ENCODE measurements at places on chromosomes 13 and 19.

GRCh38 chr13:75946536-75947284 is 310.6 kb downstream of the LMO7 start:
- no peak for DNase-seq

DNA sequence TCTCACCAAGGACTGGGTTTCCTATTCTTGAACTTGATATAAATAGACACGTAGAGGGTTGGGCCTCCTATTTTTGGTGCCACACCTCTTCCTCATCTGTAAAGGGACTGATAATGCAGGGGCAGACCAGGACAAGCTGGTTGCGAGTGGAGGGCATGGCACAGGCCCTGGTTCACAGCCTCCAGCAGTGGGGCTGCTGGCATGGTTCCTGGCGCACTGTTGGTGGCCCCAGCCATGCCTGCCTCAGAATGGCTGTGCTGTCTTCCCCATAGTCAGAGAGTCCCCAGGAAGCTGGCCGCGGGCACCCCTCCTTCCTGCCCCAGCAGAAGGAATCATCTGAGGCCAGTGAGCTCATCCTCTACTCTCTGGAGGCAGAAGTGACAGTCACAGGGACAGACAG is 10.5 kb upstream of the OVOL3 start:
- DNase-seq, result no peak

DNA sequence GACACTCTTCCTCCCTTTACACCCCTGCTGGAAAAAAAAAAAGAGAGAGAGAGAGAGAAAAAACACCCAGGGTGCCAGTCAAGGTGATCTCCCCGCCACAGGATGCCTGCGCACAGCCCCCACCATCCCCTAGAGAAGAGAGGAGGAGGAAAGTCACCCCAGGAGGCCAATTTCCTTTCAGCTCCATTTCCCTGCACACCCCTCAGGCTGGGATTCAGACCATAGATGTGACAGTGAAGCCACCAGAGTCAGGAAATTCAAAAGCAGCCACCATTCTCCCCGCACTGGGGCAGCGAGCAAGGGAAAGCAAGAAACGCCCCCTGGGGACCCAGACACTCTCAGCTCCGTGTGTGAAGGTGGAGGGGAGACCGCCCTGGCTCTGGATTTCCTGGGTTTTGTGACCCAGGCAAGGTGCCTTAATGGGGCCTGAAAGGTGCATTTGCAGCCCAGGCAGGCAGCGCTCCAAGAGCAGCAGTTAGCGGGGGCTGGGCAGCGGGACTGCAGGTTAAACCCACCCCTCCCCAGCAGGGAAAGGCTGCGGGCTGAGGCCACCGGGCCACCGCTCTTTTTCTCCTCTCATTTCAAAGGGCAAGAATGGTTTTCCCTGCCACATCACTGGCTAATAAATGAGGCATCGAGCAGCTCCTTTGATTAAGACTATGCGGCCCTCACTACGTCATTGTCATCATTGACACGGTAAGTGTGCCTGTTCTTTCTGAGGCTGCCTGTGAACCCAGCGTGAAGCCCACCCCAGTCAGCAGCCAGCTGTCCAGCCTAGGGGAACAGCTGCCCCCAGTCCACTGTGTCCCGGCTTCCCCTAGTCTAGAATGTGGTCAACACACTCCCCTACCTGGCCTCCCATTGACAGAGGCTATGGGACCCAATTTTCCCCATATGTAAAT is 83.8 kb upstream of the TM9SF2 start:
- DNase-seq, result no peak

DNA sequence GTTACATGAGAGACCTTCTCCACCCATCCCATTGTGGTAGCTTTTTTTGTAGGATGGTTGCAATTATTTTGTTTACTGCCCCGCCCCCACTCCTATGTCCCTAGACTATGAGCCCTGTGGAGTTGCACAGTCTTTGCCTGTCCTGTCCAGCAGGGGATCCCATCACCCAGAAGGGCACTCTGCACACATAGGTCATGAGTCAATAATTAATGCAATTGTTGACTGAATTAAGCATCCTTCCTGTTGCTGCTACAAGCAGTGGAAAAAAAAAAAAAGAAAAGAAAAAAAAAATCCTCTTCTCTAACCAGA is 14.2 kb downstream of the C19orf81 start:
- no peak for DNase-seq

GRCh38 chr19:55091126-55091910 is 15.6 kb downstream of the EPS8L1 start:
- DNase-seq, result no peak

DNA sequence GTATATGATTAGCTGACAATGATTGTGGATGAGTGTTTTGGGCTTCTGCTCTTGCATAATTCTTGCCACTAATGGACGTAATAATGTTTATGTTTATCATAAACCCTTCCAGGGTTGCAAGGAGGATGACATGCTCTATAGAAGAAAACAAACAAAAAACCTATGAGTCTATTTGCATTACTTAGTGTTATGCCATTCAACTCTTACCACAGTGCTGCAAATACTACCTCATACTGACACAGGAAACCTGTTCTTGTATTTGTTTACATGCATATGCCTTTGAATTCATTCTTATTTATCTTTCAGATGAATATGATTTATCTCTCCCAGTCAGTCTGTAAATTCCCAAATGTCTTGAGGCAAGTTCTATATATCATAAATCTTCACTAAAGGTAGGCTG is 39.6 kb upstream of the FREM2 start:
- DNase-seq, result no peak

DNA sequence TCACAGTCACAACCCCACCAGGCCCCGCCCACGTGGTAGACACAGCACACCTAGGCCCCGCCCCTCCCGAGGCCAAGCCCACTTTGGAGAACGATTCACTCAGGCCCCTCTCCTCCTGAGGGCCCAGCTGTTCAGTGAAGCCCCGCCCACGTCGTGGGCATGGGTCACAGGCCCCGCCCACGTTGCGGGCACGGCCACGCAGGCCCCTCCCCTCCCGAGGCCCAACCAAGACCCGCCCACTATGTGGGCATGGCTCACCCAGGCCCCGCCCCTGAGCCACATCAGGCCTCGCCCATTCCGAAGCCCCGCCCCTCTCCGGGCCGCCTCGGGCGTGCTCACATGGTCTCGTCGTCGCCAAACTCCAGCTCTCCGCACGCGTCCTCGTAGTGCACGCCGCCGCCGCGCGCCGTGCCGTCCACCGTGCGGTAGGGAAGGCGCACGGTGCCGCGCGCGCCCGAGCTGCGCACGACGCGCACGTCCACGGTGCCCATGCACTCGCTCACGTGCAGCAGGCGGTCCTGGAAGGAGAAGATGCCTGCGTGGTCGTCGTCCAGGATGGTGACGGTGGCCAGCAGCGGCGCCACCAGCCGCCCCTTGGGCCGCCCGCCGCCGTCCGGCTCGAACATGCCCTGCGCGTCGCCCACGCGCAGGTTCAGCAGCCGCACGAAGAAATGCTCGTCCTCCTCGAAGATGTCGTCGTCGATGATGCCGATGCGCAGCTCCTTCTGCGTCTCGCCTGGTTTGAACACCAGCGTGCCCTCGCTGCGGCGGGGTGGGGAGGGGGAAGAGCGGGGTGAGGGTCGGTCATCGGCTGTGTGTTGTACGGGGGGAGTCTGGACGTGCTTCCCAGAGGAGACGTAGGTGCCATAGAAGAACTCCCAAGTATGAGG is 24.0 kb downstream of the SLC8A2 start:
- no peak for DNase-seq

DNA sequence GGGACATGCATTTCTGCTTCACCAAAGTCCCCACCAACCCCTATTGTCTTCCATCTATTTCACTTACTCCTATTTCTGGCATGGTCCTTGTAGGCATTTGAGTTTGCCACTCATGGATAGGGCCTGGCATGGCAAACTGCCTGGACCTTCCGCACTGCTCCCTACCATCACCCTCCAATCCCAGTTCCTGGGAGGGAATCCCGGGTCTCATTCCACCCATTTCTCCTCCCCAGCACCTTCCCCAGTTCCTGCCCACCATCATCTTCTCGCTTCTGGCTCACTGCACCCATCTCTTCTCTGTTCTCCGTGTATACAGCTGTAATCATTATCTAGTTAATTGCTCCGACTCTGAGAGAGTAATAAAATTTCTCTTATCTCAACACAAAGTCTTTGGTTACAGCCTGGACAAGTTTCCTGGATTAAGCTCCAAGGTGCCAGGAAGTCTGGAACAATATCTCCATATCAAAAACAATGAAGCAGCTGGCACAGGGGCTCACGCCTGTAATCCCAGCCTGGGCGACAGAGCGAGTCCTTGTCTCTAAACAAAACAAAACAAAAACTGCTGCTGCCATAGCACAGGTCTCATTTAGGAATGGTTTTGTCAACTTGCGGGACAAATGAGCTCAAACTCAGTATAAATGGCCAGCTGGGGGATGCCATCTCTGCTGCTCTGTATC is 17.0 kb upstream of the COX7A1 start:
- no peak for DNase-seq

GRCh38 chr19:13299838-13300237 is 149.6 kb downstream of the IER2 start:
- DNase-seq, result no peak

DNA sequence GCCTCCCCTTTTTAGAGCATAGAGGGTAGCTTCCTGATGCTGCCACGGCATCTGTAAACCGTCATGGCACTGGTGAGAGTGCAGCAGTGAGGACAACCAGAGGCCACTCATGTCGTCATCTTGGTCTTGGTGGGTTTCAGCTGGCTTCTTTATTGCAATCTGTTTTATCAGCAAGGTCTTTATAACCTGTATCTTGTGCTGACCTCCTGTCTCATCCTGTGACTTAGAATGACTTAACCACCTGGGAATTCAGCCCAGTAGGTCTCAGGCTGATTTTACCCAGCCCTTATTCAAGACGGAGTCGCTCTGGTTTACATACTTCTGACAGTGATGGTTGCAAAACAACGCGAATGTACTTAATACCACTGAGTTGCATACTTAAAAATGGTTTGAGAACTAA is 14.4 kb upstream of the FBN3 start:
- DNase-seq, result no peak

DNA sequence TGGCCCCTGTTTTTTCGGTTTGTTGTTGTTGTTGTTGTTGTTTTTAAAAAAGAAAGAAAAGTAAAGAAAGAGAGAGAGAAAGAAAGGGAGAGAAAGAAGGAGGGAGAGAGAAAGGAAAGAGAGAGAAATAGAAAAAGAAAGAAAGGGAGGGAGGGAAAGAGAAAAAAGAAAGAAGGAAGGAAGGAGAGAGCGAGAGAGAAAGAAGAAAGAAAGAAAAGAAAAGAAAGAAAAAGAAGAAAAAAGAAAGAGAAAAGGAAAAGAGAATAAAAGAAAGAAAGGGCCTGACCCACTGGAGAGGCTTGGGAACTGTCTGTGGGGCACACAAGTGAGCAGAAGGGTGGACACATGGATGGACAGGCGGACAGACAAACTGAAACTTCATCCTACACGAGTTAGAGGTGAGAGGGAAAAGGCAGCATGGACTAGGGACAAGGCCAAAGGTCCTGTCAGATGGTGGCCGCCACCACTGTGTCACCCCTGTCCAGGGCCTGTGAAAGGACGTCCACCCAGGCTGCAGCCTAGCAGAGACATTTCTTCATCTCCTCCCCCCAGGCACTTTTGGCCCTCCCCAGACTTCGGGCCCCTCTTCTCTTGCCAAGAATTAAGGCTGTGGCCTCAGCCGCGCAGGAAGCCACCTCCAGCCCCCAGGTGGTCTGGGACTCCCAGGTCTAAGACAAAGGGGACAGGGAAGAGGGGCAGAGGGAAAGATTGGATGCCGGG is 9.1 kb upstream of the BCAM start:
- DNase-seq, result no peak

- DNase-seq, result peak; percentile 24
Observed at GRCh38 chr19:35352448-35353304, 5.0 kb downstream of the FFAR1 start.

- peak; percentile 35 for DNase-seq
Observed at GRCh38 chr13:45370922-45371406, 30.0 kb upstream of the TPT1 start.

DNA sequence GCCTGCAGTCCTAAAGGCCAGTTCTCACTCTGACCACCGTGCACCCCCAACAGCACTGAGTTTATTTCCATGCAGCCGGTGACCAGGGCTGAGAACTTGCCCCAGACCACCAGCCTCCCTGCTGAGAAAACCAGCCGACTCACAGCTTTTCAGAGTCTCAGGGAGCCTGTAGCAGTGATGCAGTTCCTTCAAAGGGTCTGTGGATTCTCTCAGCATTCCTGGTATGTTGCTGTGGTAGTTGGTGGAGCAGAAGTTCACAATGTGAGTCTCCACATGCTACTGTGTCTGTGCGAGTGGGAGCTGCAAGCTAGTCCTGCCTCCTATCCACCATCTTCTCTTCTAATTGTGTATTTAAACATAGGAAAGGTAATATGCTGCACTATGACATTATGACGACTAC is 254.9 kb upstream of the KLF12 start:
- no peak for DNase-seq

- no peak for DNase-seq
Observed at GRCh38 chr19:19550485-19550929, 12.4 kb downstream of the CILP2 start.

GRCh38 chr13:48818495-48819356 is 157.0 kb upstream of the FNDC3A start:
- no peak for DNase-seq

GRCh38 chr19:40778706-40779284 is 748 bp downstream of the RAB4B start:
- no peak for DNase-seq

GRCh38 chr19:50728084-50728737 is 5.0 kb downstream of the CLEC11A start:
- peak; percentile 45 for DNase-seq

DNA sequence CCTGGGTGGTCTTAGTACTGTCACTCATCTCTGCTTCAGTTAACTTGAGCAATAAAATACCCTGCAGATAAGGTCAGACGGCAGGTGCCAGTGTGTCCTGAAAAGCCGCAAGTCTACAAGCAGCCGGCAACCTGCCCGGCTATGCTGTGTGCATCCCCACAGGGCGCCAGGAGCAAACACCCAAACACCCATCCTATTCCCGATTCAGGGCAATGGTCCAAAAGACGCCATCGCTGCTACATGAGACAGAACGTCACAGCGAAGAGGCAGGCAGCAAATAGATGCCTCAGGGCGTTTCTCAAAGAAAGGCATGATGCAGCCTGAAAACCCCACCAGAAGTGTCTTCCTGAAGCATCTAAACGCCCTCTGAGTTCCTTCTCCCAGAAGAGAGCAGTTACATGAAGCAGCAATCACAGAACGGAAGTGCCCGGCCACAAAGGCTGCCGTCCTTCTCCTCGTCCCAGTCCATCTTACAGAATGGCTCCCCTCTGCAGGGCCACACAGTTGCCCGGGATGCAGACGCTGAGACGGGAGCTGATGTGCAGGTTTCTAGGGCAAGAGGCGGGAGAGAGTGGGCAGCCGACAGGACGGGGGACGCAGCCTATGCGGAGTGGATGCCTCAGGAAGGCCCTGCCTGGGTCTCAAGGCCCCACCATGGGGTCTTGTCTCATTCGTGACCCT is 35.1 kb downstream of the RASA3 start:
- DNase-seq, result no peak

DNA sequence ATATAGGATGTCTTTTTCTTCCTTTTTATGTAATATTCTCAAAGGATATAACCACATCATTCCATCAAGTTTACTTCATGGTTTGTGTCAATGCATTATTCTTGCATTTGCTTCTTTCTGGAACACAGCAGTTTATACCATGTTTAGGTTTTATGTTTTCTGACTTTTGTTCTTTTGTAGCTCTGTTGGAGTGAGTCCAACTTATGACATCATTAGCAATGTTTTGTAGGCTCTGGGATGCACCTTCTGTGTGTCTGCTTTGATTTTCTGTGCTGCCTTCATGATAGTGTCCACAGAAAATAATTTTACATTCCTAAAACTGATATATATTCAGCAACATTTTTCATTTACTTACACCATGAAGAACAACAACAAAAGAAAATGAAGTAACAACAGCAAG is 68.9 kb downstream of the SHISA2 start:
- no peak for DNase-seq

- no peak for DNase-seq
Observed at GRCh38 chr19:18804643-18805042, 13.5 kb upstream of the COMP start.

- DNase-seq, result no peak
Observed at GRCh38 chr19:10006335-10006708, 4.0 kb downstream of the COL5A3 start.

All from stimulated activated CD8-positive, alpha-beta memory T cell treated with anti-CD3 and anti-CD28 coated beads, Interleukin-7, amount 100 ng/mL, for 1 hour (primary cell).